Brain (organoid and tissue), 16 donors: ENCODE measurements at places on chromosomes 6 and 20. TPM values are rescaled to one million over a fixed set of nuclear protein-coding genes. Genes with fewer than 3 reads are reported as not detected.

AFDN gene
- polyA plus RNA-seq, result 50.8 TPM

ZBP1 gene
- not detected for polyA plus RNA-seq

DYNLRB1 gene
- 1,097 TPM for polyA plus RNA-seq

BPI gene
- 0.61 TPM for polyA plus RNA-seq

MICB gene
- 11.5 TPM for polyA plus RNA-seq

TRIM15 gene
- not detected for polyA plus RNA-seq

TUBB2B gene
- 1,989 TPM for polyA plus RNA-seq

HUS1B gene
- polyA plus RNA-seq, result not detected

COL9A1 gene
- polyA plus RNA-seq, result 0.92 TPM

TMEM14C gene
- polyA plus RNA-seq, result 162 TPM

LRRC1 gene
- polyA plus RNA-seq, result 7.6 TPM

TMEM217 gene
- 1.1 TPM for polyA plus RNA-seq

TRIM40 gene
- not detected for polyA plus RNA-seq

PPP1R14C gene
- polyA plus RNA-seq, result 1.8 TPM

RIPOR2 gene
- polyA plus RNA-seq, result 13.6 TPM

MTFR2 gene
- polyA plus RNA-seq, result 5.8 TPM

PAX1 gene
- not detected for polyA plus RNA-seq

SSTR4 gene
- polyA plus RNA-seq, result not detected

PPP1R10 gene
- 40.7 TPM for polyA plus RNA-seq

ME1 gene
- polyA plus RNA-seq, result 4.5 TPM

EYS gene
- polyA plus RNA-seq, result not detected

DSP gene
- 505 TPM for polyA plus RNA-seq

GJA1 gene
- 65.4 TPM for polyA plus RNA-seq

SLC12A5 gene
- polyA plus RNA-seq, result 66.5 TPM

HSD17B8 gene
- polyA plus RNA-seq, result 23.3 TPM

DSTN gene
- 235 TPM for polyA plus RNA-seq

SASH1 gene
- polyA plus RNA-seq, result 11.3 TPM

RHAG gene
- not detected for polyA plus RNA-seq

LY6G5B gene
- 4.1 TPM for polyA plus RNA-seq

RAB44 gene
- polyA plus RNA-seq, result not detected

SALL4 gene
- polyA plus RNA-seq, result not detected

ANKEF1 gene
- 5.1 TPM for polyA plus RNA-seq

LPA gene
- 0.05 TPM for polyA plus RNA-seq

TGM2 gene
- polyA plus RNA-seq, result 34.7 TPM

TMEM30A gene
- polyA plus RNA-seq, result 56.7 TPM

TBPL1 gene
- 55.2 TPM for polyA plus RNA-seq

CST1 gene
- not detected for polyA plus RNA-seq

STX11 gene
- 0.44 TPM for polyA plus RNA-seq

LAMA2 gene
- 2.5 TPM for polyA plus RNA-seq

ADGB gene
- not detected for polyA plus RNA-seq
